ENCODE measurements at places on chromosomes 1 and 21.

- no peak for DNase-seq
Measured at GRCh38 chr21:44272284-44272858, 10.7 kb upstream of the DNMT3L start.

DNA sequence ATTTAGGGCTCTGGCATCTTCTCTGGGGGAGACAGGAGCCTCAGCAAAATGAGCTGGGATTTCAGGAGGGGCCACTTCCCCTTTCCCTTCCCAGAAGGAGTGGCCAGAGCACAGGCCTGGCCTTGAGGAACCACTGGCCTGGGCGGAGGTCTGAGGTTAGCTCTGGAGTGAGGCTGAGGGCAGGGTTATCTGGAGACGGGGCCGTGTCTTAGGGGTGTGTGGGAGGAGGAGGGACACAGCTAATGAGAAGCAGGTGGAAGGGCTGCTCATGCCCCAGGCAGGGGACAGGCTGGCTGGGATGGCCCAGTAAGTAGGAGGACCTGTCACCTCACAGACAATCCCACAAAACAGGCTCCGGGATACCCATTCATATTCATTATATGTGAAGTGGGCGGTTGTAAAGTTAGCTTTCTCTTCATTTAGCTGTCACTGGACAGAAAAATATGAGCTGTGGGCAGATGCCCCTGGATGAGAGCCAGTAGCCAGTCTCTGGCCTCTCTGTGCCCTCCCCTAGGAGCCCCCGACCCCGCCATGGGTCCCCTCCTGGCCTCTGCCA, 12.4 kb downstream of the ALX3 start:
- DNase-seq: no peak

GRCh38 chr1:181488866-181489265, 5.5 kb downstream of the CACNA1E start:
- no peak for DNase-seq

- no peak for DNase-seq
Measured at GRCh38 chr1:229087339-229087738, 183.6 kb upstream of the RAB4A start.

GRCh38 chr21:31416465-31416864, 72.4 kb upstream of the TIAM1 start:
- DNase-seq: no peak

All from T-helper 22 cell (primary cell).